NCI-H1105 (cell line): ENCODE measurements at places on chromosomes 6 and 20.

GRCh38 chr6:163620670-163621330, 206.3 kb downstream of the QKI start:
- no peak for DNase-seq

- no peak for DNase-seq
Measured at GRCh38 chr6:43254138-43254817, 11.0 kb downstream of the TTBK1 start.

GRCh38 chr20:59972037-59972801, 14.0 kb downstream of the CDH26 start:
- no peak for DNase-seq

GRCh38 chr20:20079102-20079784, 26.9 kb downstream of the CFAP61 start:
- peak; percentile 25 for DNase-seq

- no peak for DNase-seq
Measured at GRCh38 chr6:163386329-163386908, 28.1 kb upstream of the QKI start.

GRCh38 chr6:56949925-56950495, 4.9 kb upstream of the BEND6 start:
- DNase-seq: no peak

GRCh38 chr20:62707921-62708521, 615 bp upstream of the NTSR1 start:
- peak; percentile 27 for DNase-seq

GRCh38 chr20:59782986-59783640, 150.3 kb downstream of the SYCP2 start:
- DNase-seq: peak; percentile 68

GRCh38 chr20:6007094-6007528, 46.7 kb downstream of the LRRN4 start:
- DNase-seq: no peak

DNA sequence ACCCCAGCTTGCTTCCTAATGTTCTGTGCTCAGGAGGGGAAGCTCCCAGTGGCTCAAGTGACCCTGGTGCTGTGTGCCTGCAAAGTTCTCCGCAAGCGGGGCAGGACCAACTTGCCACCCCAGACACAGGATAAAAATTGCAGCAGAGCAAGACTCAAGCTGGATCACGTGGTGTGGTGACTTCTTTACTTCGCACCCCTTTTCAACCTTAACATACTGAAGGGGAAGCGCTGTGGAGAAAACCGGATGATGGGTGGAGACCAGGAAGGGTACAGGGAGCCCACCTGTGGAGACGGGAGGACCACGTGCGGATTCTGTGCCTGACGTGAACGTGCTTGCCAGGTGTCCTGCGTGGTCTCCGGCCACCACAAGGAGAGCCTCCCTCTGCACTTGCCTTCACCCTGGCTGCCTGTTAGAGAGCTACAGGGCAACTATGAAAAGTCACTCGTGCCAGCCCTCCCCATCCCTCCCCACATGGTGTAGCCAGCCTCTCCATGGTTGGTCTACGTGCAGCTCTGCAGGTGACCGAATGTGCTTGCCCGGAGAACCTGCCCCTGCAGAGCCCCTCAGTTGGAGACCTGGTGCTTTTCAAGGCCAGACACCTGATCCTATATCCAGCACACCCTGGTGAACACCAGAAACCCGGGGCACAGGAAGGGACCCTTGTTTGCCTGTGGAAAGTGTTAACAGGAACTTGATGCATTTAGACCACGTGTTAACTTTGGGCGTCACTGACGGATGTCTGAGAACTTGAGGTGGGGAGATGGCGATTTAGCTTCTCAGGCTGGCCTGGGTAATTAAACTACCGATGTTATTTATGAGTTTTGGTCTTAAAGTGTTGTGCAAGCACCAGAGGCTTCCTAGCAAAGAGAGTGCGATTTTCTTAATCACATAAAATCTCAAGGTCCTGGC, 23.9 kb upstream of the DACT2 start:
- no peak for DNase-seq
